ENCODE measurements at places on chromosomes 1 and 21.

GRCh38 chr1:117928881-117929342 lies 509 bp downstream of the GDAP2 start:
- no peak for DNase-seq

DNA sequence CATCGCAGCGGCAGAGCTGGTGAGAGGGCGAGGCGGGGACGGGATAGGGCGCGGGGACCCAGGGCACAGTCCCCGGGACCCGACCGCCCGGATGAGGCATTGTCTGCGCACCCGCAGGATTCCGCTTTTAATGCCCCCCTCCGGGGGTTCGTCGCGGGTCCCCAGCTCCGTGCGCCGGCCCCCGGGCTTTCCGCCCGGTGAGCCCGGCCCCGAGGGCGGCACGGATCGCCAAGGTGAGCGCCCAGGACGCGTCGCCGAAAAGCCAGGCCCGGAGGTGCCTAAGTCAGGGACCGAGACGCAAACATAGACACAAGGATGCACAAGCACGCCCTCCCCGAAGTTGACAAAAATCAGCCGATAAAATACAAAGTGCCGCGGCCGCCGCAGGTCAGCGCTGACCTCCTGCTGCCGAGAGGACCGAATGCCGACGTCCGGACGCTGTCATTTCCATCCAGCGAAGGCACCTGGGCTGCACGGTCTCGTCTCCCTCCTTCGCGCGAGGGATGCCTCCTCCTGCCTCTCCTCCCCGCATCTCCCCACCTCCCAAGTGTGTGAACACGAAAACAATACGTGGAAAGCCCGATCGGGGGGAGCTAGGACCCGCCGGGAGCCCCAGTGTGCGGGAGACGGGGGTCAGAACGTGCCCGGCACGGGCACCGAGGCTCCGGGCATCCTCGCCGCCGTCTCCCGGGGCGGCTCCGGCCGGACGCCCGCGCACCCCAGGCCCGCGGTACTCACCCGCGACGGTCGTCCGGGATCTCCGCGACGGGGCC lies 101.1 kb upstream of the SOD1 start:
- DNase-seq: no peak

- no peak for DNase-seq
These were observed 193.0 kb downstream of the ZC3H11B start for GRCh38 chr1:219419860-219420259.

GRCh38 chr21:40829791-40830190 lies 17.2 kb downstream of the DSCAM start:
- no peak for DNase-seq

GRCh38 chr1:78101051-78101450 lies 55.3 kb downstream of the GIPC2 start:
- DNase-seq: no peak

DNA sequence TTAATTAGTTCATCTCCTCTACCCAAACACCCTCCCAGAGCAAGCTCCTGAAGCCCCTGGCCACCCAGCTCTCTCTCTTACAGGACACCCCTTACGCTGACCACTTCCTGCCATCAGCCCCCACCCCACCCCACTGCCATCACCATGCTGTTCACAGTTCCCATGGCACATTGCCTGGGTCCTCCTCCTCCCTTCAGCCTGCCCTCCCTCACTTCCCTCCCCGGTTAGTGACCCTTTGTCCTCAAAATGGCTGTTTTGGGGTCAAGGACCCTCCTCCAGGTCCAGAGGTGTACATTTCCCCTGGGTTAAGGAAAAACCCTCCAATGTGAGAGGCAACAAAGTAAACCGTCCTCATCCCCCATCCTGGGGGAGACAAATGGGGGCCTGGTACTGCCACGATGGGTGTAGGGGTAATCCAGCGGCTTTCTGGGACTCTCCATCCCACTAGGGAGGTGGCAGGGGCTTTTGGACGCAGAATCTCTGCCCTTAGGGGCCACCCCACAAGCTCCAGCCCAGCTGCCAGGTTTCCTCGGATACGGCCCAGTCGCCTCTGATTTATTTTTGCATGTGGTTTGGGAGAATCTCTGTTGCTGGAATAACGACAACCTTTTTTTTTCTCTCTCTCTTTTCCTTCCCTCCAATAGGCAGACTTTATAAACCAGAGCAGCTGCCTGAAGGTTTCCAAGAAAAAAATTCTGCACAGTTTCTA lies 8.5 kb downstream of the CAMK2N1 start:
- DNase-seq: no peak

DNA sequence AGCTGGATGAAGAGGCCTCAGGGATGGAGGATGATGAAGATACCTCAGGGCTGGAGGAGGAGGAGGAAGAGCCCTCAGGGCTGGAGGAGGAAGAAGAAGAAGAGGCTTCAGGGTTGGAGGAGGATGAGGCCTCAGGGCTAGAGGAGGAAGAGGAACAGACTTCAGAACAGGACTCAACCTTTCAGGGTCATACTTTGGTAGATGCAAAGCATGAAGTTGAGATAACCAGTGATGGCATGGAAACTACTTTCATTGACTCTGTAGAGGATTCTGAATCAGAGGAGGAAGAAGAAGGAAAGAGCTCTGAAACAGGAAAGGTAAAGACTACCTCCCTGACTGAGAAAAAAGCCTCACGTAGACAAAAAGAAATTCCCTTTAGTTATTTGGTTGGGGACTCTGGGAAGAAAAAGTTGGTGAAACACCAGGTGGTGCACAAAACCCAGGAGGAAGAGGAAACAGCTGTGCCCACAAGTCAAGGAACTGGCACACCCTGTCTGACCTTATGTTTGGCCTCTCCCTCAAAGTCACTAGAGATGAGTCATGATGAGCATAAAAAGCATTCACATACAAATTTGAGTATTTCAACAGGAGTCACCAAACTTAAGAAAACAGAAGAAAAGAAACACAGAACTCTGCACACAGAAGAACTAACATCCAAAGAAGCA lies 15.4 kb downstream of the L1TD1 start:
- DNase-seq: no peak

DNA sequence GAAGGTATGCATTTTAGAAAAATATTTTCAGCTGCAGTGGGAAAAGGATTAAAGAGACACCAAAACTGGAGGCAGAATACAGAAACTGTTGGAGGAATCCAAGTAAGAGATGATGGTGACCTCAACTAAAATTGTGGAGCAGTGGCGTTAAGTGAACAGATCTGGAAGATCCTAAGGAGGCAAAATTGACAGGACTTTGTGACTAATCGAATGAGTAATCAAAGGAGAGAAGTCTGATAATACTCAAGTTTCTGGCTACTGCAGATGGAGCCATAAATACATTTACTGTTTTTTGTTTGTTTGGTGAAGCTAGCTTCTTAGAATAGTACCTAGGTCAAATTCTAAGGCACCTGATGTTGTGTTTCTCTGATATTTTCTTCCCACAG lies 3.1 kb downstream of the CTBS start:
- no peak for DNase-seq

GRCh38 chr1:234108921-234109320 lies 204.4 kb downstream of the SLC35F3 start:
- DNase-seq: no peak

GRCh38 chr1:15326691-15327588 lies 79.9 kb downstream of the FHAD1 start:
- DNase-seq: no peak

DNA sequence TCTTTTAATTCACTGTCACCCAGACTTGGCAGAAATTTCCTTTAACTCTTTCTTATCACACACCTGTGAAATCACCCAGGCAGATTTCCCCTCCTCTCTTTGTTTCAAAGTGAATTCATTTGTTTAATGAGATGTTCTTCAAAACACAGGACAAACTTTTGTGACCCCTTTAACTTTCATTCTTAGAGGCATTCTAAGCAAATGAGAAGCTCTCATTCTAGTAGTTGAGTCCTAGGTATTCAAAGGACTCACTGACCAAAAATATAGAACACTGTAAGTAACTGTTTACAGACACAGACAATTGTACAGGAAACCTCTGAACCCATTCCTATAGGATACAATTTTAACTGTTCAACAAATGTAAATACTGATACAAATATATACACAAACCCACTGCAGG lies 16.9 kb downstream of the LRRC8C start:
- no peak for DNase-seq

DNA sequence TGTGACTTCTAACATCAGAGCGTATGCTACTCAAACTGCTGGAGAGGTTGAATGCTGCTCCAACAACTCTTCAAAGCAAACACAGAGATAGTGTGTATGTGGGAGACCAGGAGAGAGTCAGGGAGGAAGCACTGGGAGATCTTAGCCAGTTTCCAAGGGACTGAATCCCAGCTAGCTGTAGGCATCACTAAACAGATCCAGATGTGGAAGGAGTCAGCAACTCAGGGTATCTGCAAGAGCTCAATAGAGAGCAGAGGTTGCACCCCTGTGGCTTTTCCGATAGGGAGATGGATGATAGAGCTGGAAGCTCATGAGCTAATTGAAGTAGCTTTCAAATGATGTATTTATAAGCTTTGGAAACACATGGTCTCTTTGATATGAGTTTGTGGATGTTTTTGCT lies 168.9 kb upstream of the HOOK1 start:
- DNase-seq: no peak

GRCh38 chr1:108192581-108192980 lies 7.6 kb downstream of the SLC25A24 start:
- DNase-seq: no peak

DNA sequence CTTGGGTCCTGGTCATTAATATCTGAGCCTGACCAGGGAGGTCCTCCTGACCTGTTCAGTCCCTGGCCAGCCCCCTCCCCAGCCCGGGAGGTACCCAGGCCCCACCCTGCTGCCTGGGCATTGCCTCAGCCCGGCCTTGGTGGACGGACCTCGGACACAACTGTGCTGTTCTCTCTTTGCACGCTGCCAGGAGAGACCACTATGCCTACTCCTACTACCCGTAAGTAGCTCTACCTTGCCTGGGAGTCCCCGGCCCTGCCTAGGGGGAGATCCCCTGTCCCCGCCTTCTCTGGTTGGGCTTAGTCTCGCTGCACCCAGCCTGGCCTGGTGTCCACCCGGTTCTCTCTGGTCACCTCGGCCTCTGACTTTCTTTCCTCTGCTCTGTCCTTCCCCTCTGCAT lies 53.2 kb downstream of the PTPRU start:
- no peak for DNase-seq

- DNase-seq: no peak
These were observed 2.0 kb downstream of the ARHGAP29 start for GRCh38 chr1:94235189-94236012.

GRCh38 chr1:145758116-145758515 lies 38.8 kb downstream of the CD160 start:
- DNase-seq: no peak

GRCh38 chr21:38771536-38771935 lies 34.2 kb upstream of the ETS2 start:
- no peak for DNase-seq

DNA sequence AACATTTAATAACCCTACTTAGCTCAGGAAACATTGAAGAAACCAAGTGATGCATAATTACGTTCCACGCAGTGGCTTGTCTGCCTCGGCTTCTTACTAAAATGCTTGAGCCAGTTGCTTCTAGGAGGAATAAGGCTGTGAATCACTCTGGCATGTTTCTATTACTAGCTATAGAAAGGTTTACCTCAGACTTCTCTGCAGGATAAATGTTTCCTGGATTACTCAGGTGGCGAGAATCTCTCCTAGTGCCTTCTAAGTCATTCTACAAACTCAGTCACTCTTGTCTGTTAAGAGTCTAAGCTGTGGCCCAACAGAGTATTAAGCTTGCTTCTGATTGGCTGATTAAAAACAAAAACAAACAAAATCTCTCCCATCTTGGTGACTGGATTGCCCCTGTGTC lies 92.0 kb upstream of the RALGPS2 start:
- DNase-seq: no peak

DNA sequence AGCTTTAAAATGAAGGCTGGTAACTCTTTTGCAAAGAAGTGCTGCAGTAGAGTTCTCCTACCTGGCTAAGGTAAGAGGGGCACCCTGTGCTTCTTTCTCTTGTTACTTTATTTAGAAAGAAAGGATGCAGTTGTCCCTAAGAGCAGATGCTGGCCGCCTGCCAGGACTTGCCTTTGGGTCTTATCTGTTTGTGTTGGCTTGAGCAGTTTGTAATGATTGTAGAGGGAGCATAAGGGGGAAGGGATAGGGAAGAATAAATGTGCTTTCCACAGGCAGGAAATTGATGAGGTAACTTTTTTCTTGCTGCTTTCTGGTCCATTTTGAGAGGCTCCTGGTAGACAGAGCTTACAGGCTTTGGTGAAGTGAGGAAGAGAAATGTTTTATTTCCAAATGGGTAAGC lies 229.6 kb downstream of the HHAT start:
- no peak for DNase-seq

- DNase-seq: no peak
These were observed 31.6 kb upstream of the C1orf146 start for GRCh38 chr1:92186081-92186480.

- no peak for DNase-seq
These were observed 21.3 kb downstream of the DMBX1 start for GRCh38 chr1:46510998-46511365.

DNA sequence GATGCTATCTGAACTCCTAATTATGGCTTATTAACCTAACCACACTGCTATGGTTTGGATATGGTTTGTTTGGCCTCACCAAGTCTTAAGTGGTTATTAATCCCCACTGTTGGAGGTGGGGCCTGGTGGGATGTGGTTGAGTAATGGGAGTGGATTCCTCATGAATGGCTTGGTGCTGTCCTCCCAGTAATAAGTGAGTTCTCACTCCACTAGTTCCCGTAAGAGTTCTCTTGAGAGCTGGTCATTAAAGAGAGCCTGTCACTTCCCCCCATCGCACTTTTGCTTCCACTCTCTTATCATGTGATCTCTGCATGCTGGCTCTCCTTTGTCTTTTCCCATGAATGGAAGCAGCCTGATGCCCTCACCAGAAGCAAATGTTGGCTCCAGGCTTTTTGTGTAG lies 328.8 kb downstream of the PLA2G4A start:
- no peak for DNase-seq

GRCh38 chr1:53087332-53088285 lies 25.6 kb downstream of the PODN start:
- DNase-seq: no peak

DNA sequence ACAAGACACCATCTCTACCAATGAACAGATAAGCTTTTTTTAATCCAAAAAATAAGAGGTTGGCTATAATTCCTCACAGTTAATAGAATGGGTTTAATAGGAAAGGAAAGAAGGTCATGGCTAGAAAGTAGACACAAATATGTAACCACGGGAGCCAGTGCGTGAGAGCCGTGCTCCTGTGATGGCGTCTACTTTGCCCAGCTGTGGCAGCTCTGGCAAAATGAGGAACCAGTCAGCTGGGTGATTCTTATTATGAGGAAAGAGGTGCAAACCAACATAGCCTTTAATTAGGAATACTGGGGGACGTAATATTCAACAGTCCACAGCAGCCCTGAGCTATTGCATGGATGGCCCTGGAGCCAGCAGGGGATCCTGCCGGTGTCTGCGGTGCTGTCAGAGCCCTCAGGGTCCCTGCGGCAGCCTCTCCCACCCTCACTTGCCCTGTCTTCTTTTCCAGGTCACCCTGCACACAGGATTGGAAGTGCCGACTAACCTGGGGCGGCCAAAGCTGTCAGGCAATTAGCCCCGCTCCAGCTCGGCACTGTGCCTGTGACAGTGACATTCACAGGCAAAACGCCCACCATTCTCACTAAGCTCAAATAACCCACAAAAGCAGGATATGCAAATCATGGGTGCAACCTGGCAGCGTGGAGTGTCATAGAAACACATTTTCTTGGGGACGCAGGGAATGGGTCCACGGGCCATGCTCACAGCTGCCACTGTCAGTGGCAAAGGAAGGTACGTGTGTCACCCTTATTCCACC lies 25.9 kb upstream of the GNPAT start:
- no peak for DNase-seq

Measured in SIG-M5 (cell line).